Aorta (tissue), 5 donors: ENCODE measurements at places on chromosomes 1 and 21. TPM values are rescaled to one million over a fixed set of nuclear protein-coding genes. Genes with fewer than 3 reads are reported as not detected.

DNA sequence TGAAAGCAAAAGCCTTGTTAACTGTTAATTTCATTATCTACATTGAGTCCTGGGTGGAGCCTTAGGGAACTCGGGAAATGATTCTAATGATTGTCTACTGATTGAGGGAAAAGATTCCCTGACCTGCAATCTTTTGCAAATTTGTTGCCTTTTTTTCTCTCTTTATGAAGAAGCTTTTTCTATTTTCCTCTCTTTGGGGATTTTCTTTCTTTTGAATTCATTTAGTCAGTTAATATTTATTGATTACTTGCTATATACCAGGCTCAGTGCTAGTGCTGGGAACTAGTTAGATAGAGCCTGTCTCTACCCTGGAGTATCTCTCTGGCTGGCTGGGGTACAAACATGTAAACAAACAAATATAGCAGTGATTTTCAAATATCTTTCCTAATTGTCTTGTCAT, 71.2 kb upstream of the CACYBP start:
- no peak overlapping the region for H3K4me3 ChIP-seq
- no peaks in the 10 kb centered on the region for H3K4me1 ChIP-seq
- peaks cover 2% of the 10 kb centered on the region for H3K36me3 ChIP-seq
- H3K27me3 ChIP-seq = no peaks in the 10 kb centered on the region

- H3K36me3 ChIP-seq = no peaks in the 10 kb centered on the region
- H3K4me3 ChIP-seq = no peak overlapping the region
- H3K4me1 ChIP-seq = no peaks in the 10 kb centered on the region
- H3K27me3 ChIP-seq = no peaks in the 10 kb centered on the region
These were observed 39.5 kb downstream of the RGS8 start for GRCh38 chr1:182644886-182645285.

Gene RGS13
- polyA plus RNA-seq = 2.9 TPM

Gene LRRC38
- not detected for polyA plus RNA-seq

Gene TOE1
- polyA plus RNA-seq = 8.5 TPM
